ENCODE measurements at places on chromosomes 1 and 21.

GRCh38 chr1:55322842-55323241 is 107.7 kb upstream of the USP24 start:
- no peak for DNase-seq

DNA sequence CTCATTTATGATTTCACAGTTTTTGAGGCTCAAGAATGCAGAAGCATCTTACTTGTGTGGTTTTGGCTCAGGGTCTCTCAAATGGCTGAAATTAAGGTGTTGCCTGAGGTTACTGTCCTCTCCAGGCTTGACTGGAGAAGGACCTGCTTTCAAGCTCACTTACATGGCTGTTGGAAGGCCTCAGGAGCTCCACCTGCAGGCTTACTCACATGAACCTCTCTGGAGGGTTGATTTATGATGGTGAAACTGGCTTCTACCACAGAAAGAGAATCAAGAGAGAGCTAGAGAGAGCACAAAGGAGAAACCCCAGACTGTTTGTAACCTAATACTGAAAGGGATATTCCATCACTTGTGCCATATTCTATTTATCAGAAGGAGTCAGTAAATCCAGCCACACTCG is 6.2 kb upstream of the KCNK2 start:
- DNase-seq = no peak

DNA sequence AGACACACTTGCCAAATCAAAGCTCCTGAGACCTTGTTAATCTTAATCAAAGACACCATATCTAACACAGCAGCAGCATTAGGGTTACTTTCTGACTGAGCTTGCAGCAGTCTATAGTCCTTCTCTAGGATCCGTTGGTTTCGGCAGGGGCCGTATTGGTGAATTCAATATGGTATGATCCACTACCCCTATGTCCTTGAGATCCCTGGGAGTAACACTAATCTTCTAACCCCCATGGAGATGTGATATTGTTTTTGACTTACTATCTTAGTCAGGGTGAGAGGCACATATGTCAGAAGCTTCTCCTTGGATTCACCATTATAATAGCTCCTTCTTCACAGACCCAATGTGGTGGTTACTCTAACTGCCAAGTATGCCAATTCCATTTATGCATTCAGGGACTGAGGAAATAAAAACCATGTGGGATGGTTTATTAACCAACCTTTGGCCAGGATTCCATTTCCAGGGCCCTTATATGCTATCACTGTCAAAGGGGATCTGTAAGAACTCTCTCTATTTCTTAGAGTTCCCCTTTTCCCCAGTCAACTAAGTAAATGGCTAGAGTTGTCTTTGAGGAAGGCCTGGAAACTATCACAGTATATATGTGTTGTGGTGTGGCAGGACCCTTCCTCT is 673.6 kb upstream of the USP24 start:
- DNase-seq = no peak

- DNase-seq = no peak
Measured at GRCh38 chr1:83741348-83741747, 257.6 kb downstream of the TTLL7 start.

- peak; percentile 41 for DNase-seq
Measured at GRCh38 chr1:112508278-112509004, at the start of gene WNT2B. Gene WNT2B (plus strand): TSS chr1:112508965. CDS start chr1:112509263, 298 bp downstream.

- DNase-seq = no peak
Measured at GRCh38 chr1:28193701-28194161, 17.2 kb upstream of the PTAFR start.

DNA sequence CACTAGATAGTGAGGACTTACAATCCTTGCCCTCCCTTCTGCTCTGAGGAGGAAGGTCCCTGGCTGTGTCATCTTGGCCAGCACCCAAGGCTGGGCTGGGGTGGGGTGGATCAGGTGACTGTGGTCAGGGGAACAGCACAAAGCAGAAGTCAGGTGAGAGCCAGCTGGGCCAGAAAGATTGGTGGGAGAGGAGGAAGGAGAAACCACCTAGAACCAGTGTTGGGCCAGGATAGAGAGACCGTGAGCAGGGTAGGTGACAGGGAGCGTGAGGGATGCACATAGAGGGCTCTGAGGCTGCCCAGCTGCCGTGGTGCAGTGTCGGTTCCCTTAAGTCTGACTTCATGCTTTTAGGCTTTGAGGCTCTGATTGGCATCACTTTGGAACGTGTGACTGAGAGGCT is 22.7 kb downstream of the NCF2 start:
- DNase-seq = peak; percentile 16

GRCh38 chr1:113391649-113392271 is 1.4 kb downstream of the MAGI3 start:
- DNase-seq = peak; percentile 16

GRCh38 chr1:196515904-196516303 is 92.3 kb downstream of the KCNT2 start:
- no peak for DNase-seq

Data from CD4-positive, alpha-beta T cell treated with Interleukin-4 for 1 hour (primary cell).